Stimulated activated CD4-positive, alpha-beta T cell treated with anti-CD3 and anti-CD28 coated beads, Interleukin-12 subunit alpha, Interleukin-12 subunit beta, amount 100 ng/mL, for 24 hours (primary cell): ENCODE measurements at places on chromosomes 5 and 9.

GRCh38 chr5:176792655-176793342 lies 17.6 kb upstream of the UNC5A start:
- DNase-seq, result no peak

GRCh38 chr5:126490167-126490940 lies 67.1 kb downstream of the GRAMD2B start:
- DNase-seq, result no peak

- no peak for DNase-seq
Measured at GRCh38 chr9:72333709-72334108, 31.3 kb downstream of the ZFAND5 start.

DNA sequence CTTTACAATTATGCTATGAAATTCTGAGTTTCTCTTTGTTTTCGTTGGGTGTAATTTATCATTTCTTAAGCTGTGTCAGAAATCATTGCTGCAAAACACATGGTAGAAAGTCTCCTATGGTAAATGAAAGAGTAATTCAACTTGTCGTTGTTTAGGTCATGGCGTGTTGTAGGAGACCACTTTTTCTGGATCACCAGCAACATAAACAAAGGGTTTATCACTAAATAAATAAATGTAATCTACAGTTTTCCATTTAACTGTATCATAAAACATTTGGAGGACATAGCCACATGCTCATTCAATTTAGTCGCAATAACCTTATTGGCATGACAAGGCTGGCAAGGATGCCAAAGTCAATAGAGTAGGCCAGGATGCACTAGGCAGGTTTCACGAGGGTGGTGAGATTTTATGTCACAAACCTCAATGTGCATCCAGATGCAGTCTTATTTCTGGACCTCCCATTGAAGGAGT lies 154.4 kb upstream of the ERCC6L2 start:
- no peak for DNase-seq

DNA sequence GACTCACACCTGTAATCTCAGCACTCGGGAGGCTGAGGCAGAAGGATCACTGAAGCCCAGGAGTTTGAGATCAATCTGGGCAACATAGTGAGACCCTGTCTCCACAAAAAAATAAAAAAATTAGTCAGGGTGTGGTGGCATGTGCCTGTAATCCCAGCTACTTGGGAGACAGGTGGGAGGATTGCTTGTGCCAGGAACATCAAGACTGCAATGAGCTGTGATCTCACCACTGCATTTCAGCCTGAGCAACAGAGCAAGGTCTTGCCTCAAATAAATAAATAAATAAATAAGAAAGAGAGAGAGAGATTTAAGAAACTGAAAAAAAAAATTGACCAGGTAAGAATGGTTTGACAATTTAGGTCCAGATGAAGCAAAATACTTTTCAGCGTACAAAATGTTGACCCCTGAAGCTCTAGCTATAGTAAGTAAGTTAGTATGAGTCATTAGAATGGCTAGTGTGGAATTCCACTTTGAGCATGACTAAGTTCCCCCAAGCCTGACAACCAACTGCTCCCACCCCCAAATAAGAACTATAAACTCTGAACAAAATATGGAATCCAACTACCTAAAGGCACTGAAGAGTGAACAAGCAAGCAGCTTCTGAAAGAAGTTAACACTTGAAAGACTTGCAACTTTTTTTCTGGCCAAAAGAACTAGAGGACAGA lies 217.8 kb upstream of the TLE4 start:
- DNase-seq, result no peak

DNA sequence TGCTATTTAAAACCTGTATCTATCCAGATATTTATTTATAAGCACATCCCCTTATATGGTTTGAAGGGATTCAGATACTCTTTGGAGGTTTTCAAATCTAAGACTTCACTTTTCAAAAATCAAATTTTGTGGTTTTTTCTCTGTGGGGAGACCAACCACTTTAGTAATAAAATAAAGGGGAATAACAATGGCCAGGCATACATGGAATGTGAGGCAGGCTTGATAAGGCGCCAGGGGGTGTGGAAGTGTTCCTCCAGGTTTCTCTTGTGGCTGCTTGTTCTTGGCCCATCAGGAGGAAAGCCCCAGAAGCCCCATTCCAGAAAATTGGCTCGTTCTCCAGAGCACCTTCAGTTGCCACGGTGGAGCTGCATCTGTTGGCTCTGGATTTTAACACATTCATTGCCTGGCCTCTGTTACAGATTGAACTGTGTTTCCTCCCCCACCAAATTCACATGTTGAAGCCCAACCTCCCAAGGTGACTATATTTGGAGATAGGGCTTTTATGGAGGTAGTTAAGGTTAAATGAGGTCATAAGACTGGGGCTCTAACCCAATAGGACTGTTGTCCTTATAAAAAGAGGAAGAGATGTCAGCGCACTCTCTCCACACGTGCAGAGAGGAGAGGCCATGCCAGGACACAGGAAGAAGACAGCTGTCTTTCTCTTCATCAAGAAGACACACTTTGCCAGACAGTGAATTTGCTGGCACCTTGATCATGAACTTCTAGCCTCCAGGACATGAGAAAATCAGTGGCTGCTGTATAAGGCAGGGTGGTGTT lies 195.9 kb downstream of the TMEM38B start:
- DNase-seq, result no peak

- DNase-seq, result no peak
Measured at GRCh38 chr9:131708226-131709002, 31.5 kb downstream of the RAPGEF1 start.

DNA sequence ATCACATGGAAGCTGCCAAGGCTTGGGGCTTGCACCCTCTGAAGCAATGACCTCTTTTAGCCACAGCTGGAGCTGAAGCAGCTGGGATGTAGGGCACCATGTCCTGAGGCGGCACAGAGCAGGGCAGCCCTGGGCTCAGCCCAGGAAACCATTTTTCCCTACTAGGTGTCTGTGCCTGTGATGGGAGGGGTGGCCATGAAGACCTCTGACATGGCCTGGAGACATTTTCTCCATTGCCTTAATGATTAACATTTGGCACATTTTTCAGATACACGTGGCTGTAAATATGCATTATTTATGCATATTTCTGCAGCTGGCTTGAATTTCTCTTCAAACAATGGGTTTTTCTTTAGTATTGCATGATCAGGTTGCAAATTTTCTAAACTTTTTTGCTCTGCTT lies 81.7 kb downstream of the OSMR start:
- DNase-seq, result no peak

DNA sequence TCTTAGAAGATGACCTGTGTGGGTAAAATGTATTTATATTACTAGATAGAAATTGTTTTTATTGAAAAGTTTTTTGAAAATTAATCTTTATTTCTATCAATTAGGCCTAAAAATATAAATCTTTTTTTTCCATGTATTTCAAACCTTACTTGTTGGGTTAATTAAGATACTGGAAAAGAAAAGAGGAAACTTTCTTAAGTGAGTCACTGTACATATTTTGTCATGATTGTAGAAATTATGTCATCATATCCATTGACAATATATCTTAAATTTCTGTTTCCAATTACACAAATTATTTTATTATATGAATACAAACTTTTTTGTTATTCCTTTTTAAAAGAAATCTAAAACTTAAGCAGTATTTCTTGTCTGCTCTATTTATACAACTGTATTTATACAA lies 53.1 kb downstream of the RETREG1 start:
- no peak for DNase-seq

- no peak for DNase-seq
Measured at GRCh38 chr5:32531885-32532520, 53.4 kb upstream of the SUB1 start.

- DNase-seq, result no peak
Measured at GRCh38 chr9:78210841-78211301, 25.0 kb upstream of the CEP78 start.

DNA sequence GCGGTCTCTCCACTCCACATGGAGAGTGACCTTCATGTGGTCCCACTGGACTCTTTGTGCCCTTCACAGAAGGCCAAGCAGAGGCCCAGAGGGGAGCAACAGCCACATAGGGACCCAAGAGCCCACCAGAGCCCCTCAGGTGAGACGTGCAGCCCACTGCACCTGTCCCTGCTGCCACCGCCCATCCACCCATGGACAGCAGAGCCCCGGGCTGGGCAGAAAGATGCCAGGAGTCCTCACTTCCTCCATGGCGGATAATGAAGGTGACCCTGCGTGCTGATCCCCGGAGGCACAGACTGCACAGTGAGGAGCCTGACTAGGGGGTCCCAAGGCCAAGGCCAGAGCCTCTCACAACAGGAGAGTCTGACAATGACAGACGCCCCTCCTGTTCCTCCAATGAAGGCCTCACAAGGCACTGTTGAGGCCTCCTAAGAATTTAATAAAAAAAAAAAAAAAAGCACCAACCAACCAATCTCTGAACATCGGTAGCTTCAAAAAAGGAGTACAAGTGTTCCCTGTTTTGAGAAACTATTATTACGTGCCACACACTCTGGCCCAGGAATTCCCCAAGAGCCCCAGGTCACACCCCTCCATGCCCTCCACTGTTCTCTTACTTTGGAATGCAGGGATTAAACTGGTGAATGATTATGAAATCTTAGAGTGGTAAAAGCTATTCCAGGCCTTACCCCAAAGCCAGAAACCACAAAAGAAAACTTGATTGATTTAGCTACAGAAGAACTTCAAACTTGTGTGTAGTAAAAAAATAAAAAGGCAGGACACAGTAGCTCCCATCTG lies 2.8 kb upstream of the PPP1R26 start:
- DNase-seq, result no peak

GRCh38 chr5:108046955-108047670 lies 334.8 kb downstream of the FBXL17 start:
- DNase-seq, result no peak

GRCh38 chr5:68490406-68490805 lies 274.9 kb downstream of the PIK3R1 start:
- no peak for DNase-seq

DNA sequence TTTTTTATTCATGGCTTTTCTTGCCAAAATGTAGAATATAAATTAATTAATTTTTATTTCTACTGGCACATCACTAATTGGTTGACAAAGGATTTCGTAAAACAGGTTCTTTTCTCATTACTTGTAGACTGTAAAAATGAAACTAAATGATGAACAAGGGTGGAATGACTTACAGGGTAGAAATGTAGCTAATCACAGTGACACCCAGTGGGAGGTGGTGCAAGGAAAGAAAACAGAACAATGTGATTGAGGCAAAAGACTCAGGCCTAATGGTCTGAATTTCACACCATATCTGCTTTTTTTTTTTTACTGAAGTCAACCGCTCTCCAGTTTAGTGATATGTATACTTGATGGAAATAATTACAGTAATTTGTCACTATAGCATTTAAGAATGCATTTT lies 28.9 kb downstream of the GABRG2 start:
- no peak for DNase-seq

GRCh38 chr5:157106630-157107461 lies 2.0 kb downstream of the HAVCR2 start:
- no peak for DNase-seq

- DNase-seq, result no peak
Measured at GRCh38 chr5:146832985-146833732, 45.4 kb downstream of the PPP2R2B start.

DNA sequence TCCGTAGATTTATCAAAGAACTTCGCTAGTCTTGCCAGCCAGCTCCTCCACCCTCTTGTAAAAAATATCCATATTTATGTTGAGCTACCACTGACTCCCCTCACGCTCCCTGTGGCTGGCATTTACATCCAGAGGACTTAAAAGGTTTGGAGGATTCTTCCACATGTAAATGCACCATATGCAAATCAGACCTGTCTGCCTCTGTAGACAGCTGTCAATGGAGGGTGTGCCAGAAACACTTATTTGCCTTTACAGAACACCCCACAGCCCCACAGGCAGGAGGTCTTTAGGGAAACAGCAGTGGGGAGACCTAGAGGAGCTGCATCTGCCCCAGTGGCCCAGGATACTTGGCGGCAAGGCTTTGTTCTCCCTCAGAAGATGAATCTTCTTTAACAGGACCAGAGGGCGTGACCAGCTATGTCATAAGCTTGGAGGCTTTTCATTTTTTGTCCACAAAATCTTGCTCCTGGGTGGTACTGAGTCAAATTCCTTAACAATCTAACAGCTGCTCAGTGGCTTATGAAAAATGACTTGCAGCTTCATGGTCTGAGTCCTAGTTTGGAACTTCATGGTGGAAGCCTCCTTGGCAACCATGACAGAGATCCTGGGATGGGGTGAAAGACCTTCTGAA lies 535.8 kb downstream of the EBF1 start:
- DNase-seq, result no peak

GRCh38 chr9:138067613-138068367 lies 190.2 kb downstream of the CACNA1B start:
- DNase-seq, result no peak

- no peak for DNase-seq
Measured at GRCh38 chr5:57802131-57802530, 319.5 kb upstream of the ACTBL2 start.

DNA sequence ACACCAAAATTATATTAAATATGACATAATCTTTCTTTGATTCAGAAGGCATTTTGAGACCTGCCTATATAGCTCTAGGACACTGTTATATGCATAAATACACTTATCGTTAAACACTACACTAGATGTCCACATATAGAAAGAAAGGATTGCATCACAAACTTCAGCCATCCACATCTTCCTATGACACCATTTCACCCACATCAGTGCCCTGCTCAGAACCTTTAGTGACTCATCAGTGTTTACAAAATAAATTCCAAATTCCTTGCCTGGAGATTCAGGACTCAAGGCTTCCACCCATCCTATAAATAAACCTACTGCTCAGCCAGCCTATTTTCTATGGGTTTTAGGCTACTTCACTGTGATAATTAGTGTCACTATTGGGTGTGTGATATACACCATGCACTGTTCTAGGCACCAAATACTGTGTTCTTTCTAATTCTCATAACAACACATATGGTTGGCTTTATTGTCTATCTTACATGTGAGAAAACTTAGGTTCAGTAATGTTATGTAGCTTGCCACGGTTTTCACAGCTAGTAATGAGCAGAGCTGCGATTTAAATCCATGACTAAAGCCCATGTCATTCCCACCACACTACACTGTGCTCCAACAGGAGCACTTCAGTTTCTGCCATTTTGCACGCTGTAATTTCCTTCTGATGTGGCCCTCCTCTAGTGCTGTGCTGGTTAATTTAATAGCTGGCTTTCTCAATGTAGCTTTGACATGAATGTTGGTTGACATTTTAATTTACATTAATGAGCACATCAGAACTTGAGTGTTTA lies 103.3 kb downstream of the SREK1 start:
- DNase-seq, result no peak

GRCh38 chr5:112921026-112921832 lies 798 bp downstream of the REEP5 start:
- DNase-seq, result peak; percentile 50

DNA sequence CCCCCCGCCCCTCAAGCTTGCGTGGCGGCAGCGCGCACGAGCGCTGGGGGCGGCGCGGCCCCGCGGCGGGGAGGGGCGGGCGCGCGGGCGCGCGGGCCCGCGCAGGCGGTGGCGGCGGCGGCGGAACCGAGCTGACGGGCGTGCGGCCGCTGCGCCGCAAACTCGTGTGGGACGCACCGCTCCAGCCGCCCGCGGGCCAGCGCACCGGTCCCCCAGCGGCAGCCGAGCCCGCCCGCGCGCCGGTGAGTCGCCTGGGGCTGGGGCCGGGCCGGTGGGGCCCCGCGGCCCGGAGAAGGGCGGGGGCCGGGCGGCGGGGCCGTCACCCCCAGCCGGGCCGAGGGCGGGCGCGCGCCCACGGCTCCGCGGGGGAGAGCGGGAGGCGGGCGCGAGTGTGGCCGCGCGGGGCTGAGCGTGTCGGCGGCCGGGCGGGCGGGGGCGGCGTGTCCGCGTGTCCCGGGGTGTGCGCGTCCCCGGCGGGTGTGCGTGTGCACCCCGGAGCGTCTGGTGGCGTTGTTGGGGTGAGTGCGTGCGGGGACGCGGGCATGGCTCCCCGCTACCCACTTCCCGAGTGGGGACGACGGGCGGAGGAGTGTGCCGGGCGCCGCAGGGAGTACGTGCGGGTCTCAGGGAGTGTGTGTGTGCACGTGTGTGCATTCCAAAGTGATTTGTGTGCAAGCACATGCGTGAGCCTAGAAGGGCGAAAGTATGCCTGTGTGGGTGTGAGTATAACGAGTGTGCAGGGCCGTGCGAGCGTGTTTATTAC lies at the start of gene NEK6:
NEK6 (plus strand) TSS at position 106 of the 763 bp plus-strand sequence. CDS start 44,016 bp downstream, outside the sequence.
- DNase-seq, result no peak
